ENCODE measurements at places on chromosomes 16 and 17.

- DNase-seq = no peak
These were observed 38.6 kb downstream of the CDRT15 start for GRCh38 chr17:14198013-14198412.

GRCh38 chr16:23124315-23124714 lies 24.9 kb downstream of the USP31 start:
- DNase-seq = peak; percentile 11

- DNase-seq = no peak
These were observed 16.6 kb downstream of the FAM83G start for GRCh38 chr17:18987862-18988545.

DNA sequence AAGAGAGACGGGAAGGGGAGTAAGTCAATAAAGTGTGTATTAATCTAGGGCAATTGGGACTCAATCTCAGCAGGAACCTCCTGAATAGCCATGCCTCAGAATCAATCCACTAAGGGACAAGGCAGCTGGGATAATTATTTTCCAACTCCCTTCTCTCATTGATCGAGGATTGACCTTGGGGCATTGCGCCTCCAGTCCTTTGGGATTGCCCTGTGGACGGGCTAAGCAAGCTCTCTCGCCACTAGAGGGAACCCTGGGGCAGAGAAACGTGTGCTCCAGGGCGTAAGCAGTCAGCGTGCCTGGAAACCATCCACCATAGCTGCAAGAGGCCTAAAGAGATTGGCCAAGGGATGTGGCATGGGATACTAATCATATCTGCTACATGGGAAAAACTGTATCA lies 53.9 kb upstream of the ERCC4 start:
- peak; percentile 76 for DNase-seq

GRCh38 chr17:32953045-32953444 lies 25.1 kb downstream of the TMEM98 start:
- no peak for DNase-seq

- no peak for DNase-seq
These were observed 126.0 kb downstream of the MGAT5B start for GRCh38 chr17:76994237-76994637.

DNA sequence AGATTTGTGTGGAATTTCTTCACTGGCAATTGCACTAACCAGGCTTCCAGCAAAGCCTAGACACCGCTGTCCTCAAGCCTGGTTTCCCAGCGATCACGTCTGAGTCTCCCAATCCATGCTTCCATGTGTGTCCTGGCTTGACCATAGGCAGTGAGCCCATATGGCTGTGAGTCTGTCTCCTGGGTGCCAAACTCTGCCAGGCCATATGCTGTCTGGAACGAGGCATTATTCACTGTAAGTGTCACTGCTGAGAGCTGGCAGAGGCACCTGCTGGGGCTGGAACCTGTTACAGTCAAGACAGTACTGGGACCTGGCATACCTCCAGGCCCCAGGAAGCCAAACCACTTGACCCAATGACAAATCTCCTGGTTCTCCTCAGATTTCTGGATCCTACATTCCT lies 60.4 kb downstream of the HS3ST2 start:
- no peak for DNase-seq

- no peak for DNase-seq
These were observed 86.8 kb upstream of the SOX9 start for GRCh38 chr17:72034000-72034399.

- no peak for DNase-seq
These were observed 5.6 kb downstream of the VAC14 start for GRCh38 chr16:70795296-70795912.

GRCh38 chr16:85564277-85565051 lies 48.7 kb upstream of the GSE1 start:
- peak; percentile 73 for DNase-seq

GRCh38 chr17:4004517-4005295 lies 40.5 kb upstream of the ATP2A3 start:
- DNase-seq = peak; percentile 80

DNA sequence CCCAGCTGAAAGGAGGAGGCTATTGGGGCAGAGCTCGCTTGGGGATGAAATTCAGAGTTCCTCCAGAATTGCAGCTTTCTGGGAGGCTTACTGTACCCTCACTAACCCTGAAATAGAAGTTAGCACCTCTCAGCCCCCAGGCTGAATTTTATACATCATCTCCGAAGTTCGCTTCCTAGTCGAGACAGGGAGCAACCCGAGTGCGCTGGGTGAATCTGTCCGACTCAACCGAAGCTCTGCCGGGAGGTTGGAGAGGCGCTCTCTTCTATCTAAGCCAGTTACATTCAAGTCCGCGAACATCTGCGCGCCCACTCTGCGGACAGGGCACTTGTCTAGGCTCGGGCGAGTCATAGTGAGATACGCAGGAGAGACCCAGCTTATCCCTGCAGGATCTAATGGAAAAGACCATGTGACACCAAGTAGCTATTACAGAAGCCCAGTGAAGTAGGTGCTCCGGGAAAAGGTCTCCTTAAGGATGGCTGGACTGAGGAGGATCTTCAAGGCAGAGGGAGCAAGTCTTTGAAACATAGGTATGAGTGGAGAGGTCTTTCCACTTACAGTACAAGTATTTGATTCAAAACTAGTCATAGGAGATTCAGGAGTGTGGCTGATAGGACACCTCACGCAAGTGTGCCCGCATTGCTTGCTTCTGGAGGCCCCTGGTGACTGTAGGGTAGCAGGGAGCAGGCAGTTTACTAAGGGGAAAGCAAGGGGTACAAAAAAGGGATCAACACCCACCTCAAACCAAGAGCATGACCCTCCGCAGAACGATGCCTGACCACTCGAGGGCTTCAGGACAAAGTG lies 646 bp upstream of the HES7 start:
- peak; percentile 63 for DNase-seq

DNA sequence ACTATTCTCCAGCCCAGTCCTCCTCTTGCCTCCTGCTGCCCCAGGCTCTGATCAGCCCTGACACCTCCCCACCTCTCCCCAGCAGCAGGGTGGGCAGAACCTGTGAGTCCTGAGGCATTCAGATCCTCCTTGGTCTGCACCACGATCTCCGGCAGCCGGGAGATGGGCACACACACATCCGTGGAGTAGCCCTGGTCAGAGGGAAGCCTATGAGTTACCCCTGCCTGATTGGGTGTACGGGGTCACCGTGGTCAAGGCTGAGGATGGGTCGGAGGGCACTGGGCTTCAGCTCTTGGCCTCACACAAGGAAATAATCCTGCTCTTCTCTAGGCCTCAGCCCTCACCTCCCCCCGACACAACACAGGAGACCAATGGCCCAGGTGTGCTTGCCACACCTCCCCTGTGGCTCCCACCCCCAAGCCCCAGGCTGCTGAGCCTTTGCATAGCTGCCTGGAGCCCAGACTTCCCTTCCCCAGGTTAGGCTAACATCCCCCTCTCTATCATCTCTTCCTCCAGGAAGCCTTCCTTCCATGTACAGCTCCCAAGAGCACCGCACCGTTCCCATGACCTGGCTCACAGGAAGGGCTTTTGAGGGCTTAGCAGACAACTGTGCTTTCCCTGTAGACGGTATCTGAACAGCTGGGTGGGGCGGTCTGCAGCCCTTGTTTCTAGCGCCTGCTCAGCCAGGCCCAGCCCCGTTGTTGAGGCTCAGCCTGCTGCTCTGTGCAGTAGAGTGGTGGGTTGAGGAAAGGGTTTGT lies 3.7 kb downstream of the LDHD start:
- no peak for DNase-seq

GRCh38 chr17:6092903-6093468 lies 22.8 kb downstream of the WSCD1 start:
- no peak for DNase-seq

DNA sequence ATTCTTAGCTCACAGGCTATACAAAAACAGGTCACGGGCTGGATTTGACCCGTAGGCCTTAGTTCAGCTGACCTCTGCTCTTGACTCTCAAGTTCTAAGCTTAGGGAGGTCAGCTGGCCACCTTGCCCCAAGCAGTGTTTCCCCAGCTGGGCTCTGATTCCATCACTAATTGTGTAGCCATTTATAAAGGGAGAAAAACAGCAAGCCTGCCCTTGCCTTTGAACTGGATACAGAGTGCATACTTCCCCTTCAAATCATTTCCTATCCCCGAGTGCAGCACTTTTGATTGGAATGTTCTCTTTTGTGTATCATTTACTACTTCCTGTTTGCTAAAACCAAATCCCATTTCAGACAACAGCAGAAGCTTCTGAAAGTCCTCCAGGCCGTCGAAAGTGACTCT lies 153.6 kb downstream of the KATNIP start:
- DNase-seq = no peak

- no peak for DNase-seq
These were observed 157.4 kb upstream of the CHMP6 start for GRCh38 chr17:80833952-80834892.

- DNase-seq = no peak
These were observed 38.0 kb downstream of the RFFL start for GRCh38 chr17:35025541-35025940.
